ENCODE measurements at places on chromosomes 1 and 21.

DNA sequence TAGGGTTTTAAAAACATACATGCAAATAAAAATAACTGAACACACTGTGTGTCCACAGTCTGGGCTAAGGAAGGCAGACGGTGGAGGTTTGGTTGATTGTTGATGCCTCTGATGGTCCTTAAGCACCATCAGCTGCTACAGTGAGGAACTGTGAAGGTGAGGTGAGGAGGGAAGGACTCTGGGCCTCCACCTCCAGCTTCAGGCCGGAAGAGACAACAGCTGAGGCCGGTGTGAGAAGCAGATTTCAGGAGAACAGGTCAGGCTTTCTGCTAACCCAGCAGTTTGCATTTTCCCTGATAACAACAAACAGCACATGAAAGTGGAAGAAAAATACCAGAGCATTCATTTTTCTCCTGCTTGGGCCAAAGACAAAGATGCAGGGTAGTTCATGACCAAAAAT is 189.9 kb upstream of the AJAP1 start:
- DNase-seq = no peak

GRCh38 chr1:1212780-1213344 is 1.1 kb downstream of the TNFRSF4 start:
- no peak for DNase-seq

DNA sequence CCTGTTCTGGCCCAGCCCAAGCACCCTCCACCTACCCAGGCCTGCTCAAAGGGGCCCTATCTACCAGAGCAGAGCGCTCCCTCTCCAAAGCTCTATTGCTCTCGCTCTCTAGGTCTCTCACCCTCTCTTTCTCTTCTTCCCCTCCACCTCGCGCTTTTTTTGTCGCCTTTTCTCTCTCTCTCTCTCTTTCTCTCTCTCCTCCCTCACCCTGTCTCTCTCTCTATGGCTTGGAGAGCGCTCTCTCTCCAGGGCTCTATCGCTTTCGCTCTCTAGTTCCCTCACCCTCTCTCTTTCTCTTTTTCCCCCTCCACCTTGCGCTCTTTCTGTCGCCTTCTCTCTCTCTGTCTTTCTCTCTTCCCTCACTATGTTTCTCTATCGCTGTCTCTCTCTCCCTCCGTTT is 3.4 kb upstream of the ZNF678 start:
- no peak for DNase-seq

- no peak for DNase-seq
Measured at GRCh38 chr1:28436211-28436769, 66.8 kb downstream of the PHACTR4 start.

- DNase-seq = no peak
Measured at GRCh38 chr1:22922640-22923039, 50.0 kb downstream of the LACTBL1 start.

GRCh38 chr1:96416701-96417444 is 304.7 kb upstream of the PTBP2 start:
- no peak for DNase-seq

DNA sequence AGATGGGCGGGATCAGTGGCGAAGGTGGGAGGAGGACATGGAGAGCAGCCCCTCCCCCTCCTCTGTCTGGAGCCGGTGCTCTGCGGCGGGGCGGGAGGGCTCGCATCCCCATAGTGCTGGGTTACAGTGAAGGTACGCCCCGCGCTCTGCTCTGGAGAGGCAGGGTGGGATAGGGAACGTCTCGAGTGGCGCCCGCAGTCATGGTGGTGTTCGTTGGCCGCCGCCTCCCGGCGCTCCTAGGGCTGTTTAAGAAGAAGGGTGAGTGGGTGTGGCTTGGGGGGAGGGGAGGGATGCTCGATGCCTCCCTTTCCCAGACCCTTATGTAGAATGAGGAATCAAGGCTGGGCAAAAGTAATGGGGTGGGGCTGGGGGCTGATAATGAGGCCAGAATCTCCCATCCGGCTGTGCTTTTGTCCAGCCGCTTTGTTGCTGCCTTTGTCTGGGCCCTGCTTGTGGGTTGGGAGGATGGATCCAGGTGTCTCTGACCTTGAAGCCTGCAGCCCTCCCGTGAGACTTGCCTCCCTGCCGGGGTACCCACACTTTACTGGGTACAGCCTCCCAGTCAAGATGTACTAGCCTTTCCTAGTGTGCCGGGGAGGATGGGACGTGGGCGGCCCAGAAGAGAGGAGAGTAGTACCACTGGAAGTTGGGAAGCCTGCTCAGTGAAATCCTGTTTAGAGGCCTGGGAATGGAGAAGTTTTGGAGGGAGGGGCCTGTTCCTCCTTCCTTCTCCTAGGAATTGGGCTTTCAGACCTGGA is 51.4 kb downstream of the YARS1 start:
- DNase-seq = no peak

- DNase-seq = no peak
Measured at GRCh38 chr1:81115422-81115821, 685.3 kb upstream of the ADGRL2 start.

- DNase-seq = no peak
Measured at GRCh38 chr1:200248541-200248940, 161.3 kb downstream of the ZNF281 start.

DNA sequence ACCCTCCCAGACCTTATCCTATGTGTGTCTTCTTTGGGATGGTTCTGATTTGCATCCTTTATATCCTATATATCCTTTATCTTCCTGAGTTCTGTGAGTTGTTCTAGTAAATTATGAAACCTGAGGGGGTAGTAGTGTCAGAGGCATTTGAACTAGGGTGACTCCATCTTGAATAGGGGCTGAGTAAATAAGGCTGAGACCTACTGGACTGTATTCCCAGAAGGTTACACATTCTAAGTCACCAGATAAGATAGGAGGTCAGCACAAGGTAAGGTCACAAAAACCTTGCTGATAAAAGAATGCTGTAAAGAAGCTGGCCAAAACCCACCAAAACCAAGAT is 50.6 kb downstream of the SUSD4 start:
- no peak for DNase-seq

GRCh38 chr1:214499732-214500131 is 51.7 kb downstream of the PTPN14 start:
- no peak for DNase-seq

DNA sequence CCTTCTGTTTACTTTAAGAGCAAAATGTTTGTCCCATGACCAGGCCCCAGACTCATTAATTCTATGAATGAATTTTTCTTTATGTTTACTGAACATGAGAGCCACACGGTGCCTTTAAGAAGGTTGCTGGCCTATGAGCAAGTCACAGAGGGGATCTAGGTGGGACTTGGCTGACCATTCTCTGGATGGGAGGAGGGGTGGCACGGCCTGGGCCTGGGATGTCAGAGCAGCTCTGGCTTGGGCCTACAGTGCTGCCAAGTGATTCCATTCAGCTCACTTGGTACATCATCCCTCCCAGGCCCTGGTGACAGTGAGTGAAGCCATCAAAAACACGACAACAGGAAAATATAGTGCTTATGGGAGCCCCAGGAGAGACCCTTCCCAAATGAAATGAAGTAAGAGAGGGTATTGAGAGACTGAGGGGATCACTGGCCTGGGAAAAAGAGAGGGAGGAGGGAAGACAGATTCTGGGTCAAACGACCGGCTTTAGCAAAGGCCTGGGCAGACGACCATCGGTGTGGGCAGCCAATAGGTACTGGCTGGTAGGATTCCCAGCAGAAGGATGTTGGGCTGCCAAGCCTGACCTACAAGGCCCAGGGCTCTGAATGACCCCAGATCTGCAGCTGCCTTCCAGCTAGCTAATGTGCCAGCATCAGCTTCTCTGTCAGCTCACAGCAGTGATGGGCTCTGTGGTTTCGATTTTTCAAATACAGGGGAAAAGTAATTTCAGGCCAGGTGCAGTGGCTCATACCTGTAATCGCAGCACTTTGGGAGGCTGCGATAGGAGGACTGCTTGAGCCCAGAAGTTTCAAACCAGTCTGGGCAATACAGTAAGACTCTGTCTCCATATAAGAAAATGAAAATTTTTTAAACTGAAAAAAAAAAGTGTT is 3.3 kb downstream of the TMEM53 start:
- no peak for DNase-seq

GRCh38 chr1:56215771-56216170 is 363.6 kb downstream of the PLPP3 start:
- DNase-seq = no peak
